Osteocyte (in vitro differentiated cells): ENCODE measurements at places on chromosomes 5 and 9. TPM values are rescaled to one million over a fixed set of nuclear protein-coding genes. Genes with fewer than 3 reads are reported as not detected.

FTMT gene
- not detected in 2 replicates for total RNA-seq

SMIM33 gene
- total RNA-seq = not detected in 2 replicates

PCDHB9 gene
- total RNA-seq = 3.4 and 4.3 TPM in 2 replicates

TRPM3 gene
- 0.05 TPM in 1 of 2 replicates, not detected in the other for total RNA-seq

FOXD4 gene
- total RNA-seq = 0.24 and 0.43 TPM in 2 replicates

GPRIN1 gene
- 1.6 TPM in 2 replicates for total RNA-seq

PCDHGA10 gene
- total RNA-seq = 22.4 and 24.0 TPM in 2 replicates

SV2C gene
- 0.05 TPM in 1 of 2 replicates, not detected in the other for total RNA-seq

RABEPK gene
- 20.2 and 20.7 TPM in 2 replicates for total RNA-seq

DAP gene
- 168 and 173 TPM in 2 replicates for total RNA-seq

GRCh38 chr5:15388866-15389265 is 111.1 kb upstream of the FBXL7 start:
- no peak for DNase-seq

GRCh38 chr9:128552744-128553440 is 505 bp downstream of the SPTAN1 start:
- peak; percentile 86 for DNase-seq

- no peak for DNase-seq
Observed at GRCh38 chr9:96304230-96304629, 2.3 kb upstream of the HSD17B3 start.

- no peak for DNase-seq
Observed at GRCh38 chr5:103259705-103260355, 1.3 kb downstream of the MACIR start.

DNA sequence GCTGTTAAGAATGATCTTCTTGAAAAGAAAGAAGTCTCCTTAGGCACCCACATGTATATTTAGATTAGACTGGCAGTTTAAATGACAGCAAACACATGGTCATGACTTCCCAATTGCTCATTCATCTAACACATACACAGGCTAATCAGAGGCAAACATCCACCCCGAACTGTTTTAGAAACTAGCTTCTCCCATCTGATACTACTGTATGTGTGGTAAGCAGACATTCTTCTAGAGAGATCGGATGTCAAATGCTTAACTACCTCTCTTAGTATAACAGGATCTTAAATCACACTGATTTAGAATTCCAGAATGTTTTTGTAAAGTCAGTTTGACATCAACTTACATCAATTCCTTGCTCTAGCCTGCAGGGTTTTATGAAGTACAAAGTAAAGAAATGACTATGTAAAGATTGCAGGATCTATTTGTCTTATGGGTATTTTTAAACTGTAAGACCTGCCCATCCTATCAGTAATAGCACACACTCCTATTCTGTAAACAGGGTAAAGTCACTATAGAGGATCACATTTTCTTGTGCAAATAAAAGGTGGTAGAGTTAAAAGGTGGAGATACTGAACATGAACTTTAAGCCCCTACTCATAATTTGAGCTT is 239.7 kb downstream of the MLLT3 start:
- no peak for DNase-seq

- DNase-seq = no peak
Observed at GRCh38 chr5:88819301-88819999, 63.5 kb downstream of the MEF2C start.

- DNase-seq = no peak
Observed at GRCh38 chr5:108196276-108196675, 185.6 kb downstream of the FBXL17 start.

DNA sequence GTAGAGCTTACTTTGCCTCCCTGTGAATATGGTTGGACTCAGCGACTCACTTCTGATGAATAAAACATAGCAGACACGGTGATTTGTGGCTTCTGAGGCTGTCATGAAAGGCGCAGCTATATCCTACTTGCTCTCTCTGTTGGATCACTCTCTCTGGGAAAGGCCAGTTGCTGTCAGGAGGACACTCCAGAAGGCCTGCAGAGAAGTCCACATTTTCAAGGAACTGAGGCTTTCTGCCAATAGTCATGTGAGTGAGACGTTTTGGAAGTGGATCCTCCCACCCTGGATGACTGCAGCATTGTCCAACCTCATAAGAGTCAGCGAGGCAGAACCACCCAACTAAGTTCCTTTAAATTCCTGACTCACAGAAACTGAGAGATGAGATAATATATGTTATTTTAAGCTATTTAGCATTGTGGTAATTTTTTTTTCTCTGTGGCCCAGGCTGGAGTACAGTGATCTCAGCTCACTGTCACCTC is 156.0 kb upstream of the MAST4 start:
- DNase-seq = no peak

DNA sequence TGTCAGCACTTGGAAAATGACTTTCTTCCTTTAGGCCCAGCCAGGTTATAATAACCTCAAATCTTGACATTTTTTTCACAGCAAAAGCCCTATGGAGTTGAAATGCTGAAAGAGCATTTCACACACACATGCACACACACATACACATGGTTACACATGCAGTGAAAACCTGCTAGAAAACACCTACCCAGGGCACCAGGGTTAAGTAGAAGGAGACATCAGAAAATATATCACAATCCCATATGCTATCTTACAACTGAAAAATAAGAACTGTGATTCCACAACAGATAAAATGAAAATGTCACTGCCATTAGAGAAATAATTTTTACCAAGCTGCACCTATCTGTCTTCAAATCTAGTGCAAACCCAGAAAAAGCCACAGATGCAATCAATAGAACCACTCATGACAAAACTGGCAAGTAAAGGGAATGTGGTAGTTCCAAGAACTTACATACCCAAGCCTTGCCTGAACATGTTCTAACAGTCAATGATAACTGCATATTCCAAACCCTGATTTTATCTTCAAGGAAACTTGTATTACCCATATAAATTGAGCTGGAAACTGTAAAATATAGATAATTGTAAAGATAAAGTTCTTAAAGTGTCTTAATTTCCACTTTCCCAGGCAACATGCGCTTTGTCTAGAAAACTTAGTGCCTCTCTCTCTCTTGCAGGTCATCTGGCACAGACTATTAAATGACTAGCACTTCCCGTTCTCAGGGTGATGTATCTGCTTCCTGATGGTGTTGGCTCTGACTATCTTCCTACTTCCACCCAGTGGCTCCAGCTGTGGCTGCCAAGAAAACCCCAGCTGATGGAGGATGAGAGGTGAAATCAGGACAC is 250.2 kb upstream of the PTGER4 start:
- DNase-seq = no peak

GRCh38 chr9:4243113-4243512 is 56.8 kb downstream of the GLIS3 start:
- no peak for DNase-seq

DNA sequence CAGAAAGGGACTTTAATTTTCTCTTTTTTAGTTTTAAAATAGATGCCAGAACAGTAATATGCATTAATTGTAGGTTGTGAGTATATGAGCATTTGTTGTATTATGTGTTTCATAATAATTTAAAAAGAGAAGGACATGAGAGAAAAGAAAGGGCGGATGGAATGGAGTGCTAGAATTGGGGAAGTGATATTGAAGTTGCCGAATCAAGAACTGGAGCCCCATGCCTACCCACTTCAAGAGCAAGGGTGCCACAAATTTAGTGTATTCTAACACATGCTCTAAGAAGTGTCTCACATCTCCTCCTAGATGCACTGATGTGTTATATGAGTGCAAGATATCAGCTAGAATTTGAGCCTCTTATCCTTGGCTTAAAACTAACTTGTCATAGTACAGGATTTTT is 43.6 kb upstream of the FYB1 start:
- DNase-seq = no peak

DNA sequence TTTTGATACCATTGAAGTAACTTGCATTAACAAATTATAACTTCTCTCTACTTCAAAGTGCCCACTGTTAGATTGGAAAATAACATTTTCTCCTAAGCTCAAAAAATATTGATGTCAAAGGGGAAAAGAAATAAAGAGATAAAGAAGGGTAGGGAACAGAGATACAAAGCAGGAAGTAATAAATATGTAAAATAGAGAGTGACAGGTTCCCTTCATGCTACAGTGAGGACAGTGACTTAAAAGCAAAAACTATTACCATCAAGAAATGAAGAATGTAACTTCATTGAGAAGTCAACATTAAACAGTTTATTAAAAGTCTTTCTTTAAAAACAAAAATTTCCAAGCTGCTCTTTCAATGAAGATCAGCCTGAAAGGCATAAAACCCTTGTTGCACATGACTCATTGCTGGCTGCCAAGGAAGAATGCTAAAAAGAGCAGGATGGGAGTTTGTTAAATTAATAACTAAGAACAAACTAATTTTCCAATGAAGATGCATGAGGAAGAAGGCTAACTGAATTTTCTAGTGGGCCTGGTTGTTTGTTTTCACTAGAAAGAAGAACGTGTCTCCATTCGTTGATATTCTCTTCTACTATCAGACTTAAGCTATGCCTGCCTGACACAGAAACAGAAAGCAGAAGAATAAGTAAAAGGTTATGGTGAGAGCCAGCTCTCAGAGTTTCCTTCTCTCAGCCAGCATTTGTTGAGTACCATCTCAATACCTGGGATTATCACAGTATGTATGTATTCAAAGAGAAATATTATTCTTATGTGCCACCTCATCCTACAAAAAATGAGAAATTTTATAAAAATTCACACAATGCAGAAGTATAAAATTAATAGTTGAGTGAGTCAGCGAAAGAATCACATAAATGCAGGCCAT is 197.8 kb upstream of the NREP start:
- DNase-seq = no peak

- DNase-seq = no peak
Observed at GRCh38 chr5:147853372-147853987, 22.0 kb upstream of the SPINK1 start.

GRCh38 chr5:110115503-110115902 is 425.8 kb downstream of the MAN2A1 start:
- DNase-seq = no peak

DNA sequence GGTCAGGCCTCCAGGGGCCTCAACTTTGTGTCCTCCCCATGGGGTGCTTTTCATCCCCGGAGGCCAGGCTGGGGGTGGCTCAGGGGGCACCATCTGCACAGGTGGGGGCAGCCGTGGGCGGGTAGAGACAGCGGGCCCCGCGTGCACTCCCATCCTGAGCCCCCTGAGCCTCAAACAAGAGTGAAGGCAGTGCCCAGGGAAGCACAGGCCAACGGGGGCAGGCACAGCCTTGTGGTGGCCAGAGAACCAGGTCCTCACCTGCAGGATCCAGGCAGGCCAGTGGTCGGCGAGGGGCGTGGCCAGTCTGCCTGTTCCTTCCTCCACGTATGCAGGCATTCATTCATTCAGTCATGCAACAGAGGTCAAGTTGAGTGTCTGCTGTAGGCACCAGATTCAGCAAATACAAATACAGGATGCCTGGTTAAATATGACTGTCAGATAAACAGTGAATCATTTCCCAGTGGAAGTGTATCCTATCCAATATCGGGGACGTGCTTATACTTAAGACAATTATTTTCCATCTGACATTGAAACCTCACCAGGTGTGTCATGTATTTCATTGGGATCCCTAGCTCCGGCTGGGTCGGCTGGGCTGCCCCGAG is 22.3 kb downstream of the KCNT1 start:
- DNase-seq = no peak

- no peak for DNase-seq
Observed at GRCh38 chr9:86555661-86556060, 201.5 kb upstream of the TUT7 start.

GRCh38 chr5:75057561-75057960 is 5.2 kb upstream of the GCNT4 start:
- DNase-seq = no peak

- no peak for DNase-seq
Observed at GRCh38 chr5:133257977-133258376, 206.2 kb downstream of the HSPA4 start.

DNA sequence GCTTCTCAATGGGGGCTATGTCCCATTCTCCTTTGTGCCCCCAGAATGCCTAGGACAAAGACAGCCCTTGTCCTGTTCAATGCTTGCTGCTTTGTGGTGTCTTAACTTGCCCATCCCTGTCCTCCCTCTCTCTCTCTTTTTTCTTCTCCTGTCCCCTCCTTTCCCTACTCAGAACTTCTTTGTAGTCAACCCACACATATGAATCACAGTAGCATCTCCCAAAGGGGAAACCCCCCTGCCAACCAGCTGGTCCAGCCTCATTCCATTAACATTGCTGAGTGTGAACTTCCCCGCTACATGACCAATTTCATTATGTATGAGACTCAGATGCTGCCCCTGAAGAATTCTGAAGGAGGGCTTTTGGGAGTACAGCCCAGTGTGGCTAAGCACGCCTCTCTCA is 408.3 kb downstream of the ENC1 start:
- DNase-seq = no peak

- peak; percentile 44 for DNase-seq
Observed at GRCh38 chr5:126628102-126628501, 27.4 kb downstream of the PHAX start.

GRCh38 chr9:134770972-134771971 is 109.3 kb upstream of the FCN2 start:
- no peak for DNase-seq

GRCh38 chr5:2109566-2109965 is 226.8 kb upstream of the IRX4 start:
- no peak for DNase-seq

DNA sequence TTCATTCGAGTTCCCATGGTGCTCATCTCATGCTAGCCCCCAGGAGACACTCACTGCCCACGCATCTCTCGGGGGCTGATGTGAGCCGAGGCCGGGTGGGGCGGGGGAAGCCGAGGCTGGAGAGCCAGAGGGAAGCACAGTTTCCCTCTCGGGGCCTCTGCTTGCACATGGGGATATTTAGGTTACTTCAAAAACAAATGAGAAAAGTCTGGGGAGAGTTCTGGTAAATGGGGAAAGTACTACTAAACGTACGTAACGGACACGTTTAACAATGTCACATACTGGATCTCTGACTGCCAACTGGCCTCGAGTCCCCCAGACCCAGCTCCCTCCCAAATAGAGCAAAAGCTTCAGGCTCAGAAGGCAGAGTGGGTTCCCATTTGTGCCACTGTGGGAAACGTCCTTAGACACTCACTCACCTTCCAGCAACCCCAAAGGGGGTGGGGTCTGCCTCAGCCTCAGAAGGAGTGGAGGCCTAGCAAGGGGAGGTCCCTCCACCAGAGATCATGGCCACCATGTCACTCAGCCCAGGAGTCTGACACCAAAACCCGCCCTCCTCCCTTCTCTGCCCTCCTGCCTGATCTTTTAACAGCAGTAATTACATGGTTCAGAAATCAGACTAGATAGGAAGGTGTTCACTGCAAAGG is 33.8 kb upstream of the NTNG2 start:
- no peak for DNase-seq

GRCh38 chr5:120152931-120153330 is 311.2 kb upstream of the PRR16 start:
- DNase-seq = no peak

GRCh38 chr5:10036136-10036815 is 213.4 kb downstream of the ATPSCKMT start:
- no peak for DNase-seq

- DNase-seq = no peak
Observed at GRCh38 chr5:37568018-37568753, 189.1 kb downstream of the WDR70 start.
